ENCODE measurements at places on chromosomes 7 and 10.

DNA sequence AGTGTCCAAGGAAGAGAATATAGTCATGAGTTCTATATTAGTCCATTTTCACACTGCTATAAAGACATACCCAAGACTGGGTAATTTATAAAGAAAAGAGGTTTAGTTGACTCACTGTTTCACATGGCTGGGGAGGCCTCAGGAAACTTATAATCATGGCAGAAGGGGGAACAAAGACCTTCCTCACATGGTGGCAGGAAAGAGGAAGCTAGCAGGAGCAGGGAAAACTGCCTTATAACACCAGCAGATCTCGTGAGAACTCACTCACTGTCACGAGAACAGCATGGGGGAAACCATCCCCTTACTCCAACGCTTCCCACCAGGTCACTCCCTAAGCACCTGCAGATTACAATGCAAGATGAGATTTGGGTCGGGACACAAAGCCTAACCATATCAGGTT lies 139.0 kb upstream of the ZNF438 start:
- DNase-seq, result no peak

DNA sequence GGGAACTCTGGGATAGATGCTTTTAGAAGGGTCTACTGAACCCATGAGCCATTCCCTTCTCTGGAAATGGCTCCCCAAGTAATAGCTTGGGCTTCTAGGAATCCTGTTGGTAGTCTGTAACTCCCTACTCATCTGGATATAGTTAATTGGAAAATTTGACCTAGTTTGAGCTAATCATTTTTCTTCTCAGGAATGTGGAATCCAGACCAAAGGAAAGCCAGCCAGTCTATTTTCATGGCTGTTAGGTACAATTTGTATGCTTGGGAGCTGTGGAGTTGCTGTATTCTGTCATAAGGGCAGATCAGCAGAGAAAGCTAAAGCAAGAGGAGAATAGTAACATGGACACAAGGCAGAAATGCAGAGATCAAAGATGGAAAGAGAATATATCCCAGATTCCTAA lies 71.6 kb upstream of the C1GALT1 start:
- no peak for DNase-seq

DNA sequence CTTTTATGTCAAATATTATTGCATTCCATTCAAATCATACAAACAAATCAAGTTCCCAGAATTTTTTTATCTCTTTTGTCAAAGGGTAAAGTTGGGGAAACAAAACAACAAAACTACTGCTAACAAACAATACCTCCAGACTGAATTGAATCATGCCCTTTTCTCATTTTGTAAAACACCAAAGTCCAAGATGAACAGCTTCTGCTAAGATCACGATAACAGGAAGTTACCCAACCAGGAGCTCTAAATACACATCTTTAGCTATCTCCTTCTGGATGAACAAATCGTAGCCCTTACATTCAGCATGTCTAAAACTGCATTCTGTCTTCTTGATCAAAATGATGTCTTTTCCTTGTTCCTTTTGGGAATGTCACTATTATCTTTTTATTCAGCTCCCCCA lies 97.4 kb downstream of the CTTNBP2 start:
- DNase-seq, result no peak

DNA sequence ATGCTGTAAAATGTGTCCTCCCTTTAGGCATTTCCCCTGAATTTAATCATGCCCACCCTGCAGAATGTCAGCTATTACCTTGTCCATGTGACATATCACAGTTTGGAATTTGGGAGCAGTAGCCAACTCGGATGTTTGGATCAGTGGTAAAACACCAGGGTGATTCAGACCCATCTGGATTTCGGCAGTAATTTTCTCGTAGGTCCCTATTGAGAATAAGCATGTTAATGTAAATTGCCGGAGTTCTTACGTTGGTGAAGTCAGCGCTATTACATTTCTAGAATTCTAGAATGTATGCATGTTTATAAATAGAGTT lies 44.1 kb downstream of the HGF start:
- DNase-seq, result no peak

GRCh38 chr10:50917486-50917885 lies 32.1 kb upstream of the A1CF start:
- no peak for DNase-seq

GRCh38 chr10:88106366-88106765 lies 242.9 kb downstream of the PTEN start:
- DNase-seq, result no peak

GRCh38 chr10:113496111-113497109 lies 56.4 kb upstream of the HABP2 start:
- no peak for DNase-seq
